ENCODE measurements at places on chromosomes 7 and 10.

DNA sequence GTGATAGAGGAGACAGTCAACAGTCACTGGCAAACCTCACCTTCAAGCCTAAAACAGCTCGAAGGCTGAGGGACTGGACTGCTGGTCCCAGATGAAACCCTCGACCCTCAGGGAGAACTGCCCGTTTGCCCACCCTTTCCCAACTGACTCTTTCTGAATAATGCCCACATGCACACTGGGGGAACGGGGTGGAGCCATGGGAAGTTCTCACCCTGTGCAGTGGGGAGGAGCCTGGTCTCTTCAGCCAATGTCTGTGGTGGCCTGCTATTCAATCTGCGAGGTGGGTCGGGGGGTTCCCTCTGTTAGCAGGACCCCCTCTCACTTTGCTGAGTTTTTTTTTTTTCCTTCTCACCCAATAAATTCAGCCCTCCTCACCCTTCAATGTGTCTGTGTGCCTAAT, 14.5 kb downstream of the TOMM7 start:
- DNase-seq = no peak

GRCh38 chr10:24883176-24883575, 69.2 kb downstream of the PRTFDC1 start:
- no peak for DNase-seq

GRCh38 chr10:89301232-89301631, 614 bp upstream of the IFIT2 start:
- DNase-seq = peak; percentile 15

DNA sequence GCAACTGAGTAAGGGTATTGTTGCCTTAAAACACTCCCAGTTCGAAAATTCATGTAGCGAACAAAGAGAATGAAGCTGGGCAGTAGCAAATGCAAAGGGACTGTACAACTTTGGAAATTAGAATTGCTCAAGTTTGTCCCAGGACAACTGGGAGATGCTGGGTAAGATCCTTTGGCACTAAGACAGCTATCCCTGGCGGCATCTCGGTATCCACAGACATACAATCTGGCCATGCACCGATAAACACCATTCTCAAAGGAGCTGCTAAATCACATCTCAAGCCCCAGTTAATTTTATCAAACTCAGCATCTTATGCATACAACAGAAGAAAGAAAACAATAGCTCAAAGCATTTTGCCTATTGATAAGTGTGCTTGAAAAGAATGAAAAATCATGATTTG, 177.3 kb downstream of the AMPH start:
- DNase-seq = no peak

- DNase-seq = no peak
Observed at GRCh38 chr7:44402401-44403060, 77.1 kb upstream of the CAMK2B start.

DNA sequence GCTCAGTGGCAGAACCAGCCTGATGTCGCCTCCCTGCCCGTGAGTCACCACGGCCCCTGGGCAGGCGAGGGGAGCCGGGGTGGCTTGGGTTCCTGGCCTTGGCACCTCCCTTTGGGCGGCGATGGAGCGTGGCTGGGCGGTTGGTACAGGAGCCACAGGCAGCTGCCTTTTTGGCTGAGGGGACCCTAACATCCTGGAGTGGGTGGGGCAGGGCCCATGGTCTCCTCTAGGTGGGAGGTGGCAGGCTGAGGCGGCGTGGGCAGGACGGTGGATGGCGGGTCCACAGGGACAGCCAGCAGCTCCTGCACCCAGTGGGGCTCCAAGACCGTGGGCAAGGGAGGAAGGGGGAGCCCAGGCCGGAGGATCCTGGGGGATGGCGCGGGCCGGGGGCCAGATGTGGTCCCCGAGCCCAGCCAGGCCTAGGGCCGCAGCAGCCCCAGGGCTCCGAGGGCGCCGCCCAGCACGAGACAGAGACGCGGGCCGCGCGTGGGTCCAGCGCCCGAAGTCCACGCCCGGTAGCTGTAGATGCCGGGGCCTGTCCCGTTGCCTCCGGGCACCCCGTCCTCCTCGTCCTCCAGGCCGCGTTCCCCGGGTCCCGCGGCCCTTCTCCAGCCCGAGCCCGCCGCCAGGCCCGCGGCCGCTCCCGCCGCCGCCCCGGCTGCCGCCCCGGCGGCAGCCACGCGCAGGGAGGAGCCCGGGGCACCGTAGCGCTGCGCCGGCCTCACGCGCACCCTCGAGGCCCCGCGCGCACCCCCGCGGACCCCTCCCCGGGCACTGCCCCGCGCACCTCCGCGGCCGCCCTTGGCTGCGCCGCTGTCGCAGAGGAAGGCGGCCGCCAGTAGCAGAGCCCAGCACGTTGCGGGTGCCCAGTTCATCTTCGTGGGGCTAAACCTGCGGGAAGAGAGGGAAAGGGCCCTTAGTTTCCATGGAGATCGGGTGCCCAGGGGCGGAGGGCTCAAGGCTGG, 1.3 kb downstream of the SPRN start:
- DNase-seq = no peak

DNA sequence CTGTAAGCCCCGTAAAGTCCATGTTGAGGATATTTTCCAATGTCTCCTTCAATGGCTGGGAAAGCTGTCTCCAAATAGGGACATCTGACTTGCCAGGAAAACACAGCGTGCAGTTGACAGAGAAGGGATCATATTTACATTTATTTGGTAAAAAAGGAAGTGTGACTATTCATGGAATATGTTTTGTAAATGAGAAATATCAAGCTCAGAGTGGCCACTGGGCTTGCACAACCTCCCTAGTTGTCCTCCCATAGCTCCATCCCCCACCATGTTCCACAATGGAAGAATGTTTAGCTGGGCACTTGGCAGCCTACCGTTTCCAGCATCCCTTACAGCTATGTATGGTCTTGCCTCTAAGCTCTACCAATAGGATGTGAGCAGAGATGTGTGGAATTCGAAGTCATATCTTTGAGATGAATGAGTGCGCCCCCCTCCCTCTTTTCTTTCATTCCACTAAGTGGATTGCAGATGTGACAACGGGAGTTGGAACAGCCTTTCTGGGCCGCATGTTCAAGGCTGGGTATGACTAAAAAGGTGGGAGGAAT, 306.6 kb upstream of the ZMIZ1 start:
- no peak for DNase-seq

DNA sequence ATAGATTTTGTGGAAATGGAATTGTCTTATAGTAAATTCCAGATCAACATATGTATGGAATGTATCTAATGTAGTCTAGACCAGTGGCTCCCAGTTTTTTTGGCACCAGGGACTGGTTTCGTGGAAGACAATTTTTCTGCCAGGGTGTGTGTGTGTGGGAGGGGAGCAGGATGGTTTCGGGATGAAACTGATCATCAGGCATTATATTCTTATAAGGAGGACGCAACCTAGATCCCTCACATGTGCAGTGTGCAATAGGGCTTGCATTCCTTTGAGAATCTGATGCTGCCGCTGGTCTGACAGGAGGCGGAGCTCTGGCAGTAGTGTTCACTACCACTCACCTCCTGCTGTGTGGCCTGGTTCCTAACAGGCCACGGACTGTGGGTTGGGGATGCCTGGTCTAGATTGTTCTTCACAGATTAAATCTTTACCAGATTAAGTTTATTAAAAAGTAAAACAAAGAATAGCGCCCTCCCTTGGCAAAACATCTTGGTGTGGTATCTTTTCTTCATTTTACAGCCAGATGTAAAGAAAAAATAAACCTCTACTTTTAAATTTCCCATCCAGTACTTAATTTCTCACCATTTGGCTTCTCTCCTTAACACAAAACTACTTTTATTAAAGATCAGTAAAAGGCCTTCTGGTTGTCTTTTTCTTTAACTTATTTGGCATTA, 48.4 kb downstream of the SEPTIN7 start:
- DNase-seq = no peak

- DNase-seq = no peak
Observed at GRCh38 chr10:93579089-93579488, 12.6 kb downstream of the FFAR4 start.

DNA sequence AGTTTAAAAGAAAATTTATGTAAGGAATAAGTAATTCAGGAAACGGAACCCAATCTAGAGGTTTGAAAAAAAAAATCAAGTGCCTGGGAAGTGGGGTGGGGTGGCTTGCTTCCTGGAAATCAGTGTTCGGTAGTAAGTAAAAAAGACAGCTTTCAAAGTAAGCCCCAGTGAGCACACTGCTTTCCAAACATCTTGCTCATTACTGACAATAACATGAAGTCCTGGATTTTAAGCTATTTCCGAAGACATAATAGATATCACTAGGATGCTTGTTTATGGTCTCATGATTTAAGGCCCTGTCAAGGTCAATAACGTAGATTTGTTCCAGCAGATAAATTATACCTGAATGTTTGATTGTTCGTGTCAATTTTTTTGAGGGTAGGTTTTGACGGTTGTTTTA, 1.3 kb downstream of the STAMBPL1 start:
- DNase-seq = no peak

GRCh38 chr10:26832960-26833359, 27.8 kb downstream of the ABI1 start:
- no peak for DNase-seq

GRCh38 chr10:118572256-118573041, 23.0 kb downstream of the PRLHR start:
- no peak for DNase-seq

GRCh38 chr10:88114368-88114767, 250.9 kb downstream of the PTEN start:
- peak; percentile 17 for DNase-seq

- DNase-seq = no peak
Observed at GRCh38 chr7:143510854-143511592, 33.4 kb downstream of the TAS2R41 start.

DNA sequence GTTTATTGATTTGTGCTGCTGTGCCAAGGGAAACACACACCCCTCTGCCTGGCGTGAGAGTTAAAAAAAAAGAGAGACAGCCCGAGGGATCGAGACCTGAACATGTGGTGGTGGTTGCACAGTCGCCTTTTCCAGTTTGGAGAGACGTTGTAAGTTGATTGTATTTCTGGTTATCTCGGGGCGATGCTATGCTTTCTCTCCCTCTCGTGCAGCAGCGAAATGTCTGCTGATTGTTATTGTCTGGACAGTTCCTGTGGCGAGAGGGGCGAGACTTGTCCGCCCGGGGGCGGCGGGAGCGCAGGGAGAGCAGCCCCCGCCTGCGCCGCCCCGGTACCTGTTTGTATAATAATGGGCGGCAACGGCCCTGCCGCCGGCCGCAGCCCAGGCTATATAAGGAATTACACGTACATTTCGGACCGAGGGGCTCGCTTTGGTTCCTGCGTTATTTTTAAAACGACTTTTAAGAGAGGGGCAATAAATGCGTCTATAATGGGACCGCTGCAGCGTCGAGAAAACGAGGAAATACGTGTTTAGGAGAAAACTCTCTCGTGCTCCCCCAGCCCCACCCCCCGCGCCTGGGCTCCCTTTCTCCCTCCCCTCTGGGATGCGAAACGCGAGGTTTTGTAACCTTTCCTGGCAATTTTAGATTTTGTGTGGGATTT, 1.7 kb downstream of the ZEB1 start:
- peak; percentile 22 for DNase-seq

DNA sequence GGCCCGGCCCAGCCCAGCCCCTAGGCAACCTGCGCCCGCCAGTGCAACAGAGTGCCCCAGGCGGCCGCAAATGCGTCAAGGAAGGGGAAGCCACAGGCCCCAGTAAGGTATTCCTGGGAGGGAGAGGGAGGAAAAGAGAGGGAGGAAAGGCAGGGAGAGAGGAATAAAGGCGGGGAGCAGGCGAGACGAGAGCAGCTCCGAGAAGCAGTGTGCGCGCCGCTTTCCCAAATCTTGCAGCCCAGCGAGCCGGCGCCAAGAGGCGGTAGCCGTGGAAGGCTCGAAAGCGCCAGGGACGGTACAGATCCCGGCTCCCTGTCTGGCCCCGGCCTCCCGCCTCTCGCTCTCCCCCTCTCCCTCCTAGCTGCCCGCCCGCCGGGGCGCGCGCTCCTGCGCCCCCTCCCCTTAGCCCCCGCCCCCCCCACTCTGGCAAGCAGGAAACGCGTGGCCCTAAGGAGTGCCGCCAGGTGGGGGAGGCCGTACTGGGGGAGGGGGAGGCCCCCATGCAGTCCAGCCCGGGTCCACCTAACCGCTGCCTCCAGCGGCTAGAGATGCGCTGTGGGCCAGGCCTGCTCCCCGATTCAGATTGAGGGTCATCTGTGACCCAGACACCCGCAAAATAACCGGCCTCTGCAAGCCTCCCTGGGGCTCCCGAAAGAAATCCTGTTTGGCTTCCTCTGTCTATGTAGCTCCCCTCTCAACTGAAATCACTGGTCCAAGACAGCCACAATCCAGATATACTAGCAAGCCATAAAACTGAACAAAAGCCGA, 4.3 kb downstream of the HOXA10 start:
- no peak for DNase-seq

GRCh38 chr7:100141555-100141949, 7.2 kb upstream of the LAMTOR4 start:
- DNase-seq = no peak

DNA sequence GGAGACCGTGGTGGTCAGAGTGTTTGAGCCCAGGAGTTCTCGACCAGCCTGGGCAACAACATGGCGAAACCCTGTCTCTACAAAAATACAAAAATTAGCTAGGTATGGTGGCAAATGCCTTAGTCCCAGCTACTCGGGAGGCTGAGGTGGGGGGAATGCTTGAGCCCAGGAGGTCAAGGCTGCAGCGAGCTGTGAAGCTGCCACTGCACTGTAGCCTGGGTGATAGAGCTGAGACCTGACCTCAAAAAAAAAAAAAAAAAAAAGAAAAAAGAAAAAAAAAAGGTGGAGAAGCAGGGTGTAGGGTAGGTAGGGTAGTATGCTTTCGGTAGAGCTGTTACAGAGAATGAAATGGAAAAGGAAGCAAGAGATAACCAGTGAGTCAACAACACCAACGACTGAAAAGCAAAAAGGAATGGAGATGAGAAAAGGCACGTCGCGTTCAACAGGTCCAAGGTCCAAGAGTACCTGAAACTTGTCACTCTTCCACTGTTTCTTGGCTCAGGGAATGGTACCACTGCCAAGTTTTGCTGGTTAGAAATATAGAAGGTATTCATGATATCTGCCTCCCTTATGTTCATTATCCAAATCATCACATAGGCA, 4.3 kb upstream of the RSBN1L start:
- no peak for DNase-seq

DNA sequence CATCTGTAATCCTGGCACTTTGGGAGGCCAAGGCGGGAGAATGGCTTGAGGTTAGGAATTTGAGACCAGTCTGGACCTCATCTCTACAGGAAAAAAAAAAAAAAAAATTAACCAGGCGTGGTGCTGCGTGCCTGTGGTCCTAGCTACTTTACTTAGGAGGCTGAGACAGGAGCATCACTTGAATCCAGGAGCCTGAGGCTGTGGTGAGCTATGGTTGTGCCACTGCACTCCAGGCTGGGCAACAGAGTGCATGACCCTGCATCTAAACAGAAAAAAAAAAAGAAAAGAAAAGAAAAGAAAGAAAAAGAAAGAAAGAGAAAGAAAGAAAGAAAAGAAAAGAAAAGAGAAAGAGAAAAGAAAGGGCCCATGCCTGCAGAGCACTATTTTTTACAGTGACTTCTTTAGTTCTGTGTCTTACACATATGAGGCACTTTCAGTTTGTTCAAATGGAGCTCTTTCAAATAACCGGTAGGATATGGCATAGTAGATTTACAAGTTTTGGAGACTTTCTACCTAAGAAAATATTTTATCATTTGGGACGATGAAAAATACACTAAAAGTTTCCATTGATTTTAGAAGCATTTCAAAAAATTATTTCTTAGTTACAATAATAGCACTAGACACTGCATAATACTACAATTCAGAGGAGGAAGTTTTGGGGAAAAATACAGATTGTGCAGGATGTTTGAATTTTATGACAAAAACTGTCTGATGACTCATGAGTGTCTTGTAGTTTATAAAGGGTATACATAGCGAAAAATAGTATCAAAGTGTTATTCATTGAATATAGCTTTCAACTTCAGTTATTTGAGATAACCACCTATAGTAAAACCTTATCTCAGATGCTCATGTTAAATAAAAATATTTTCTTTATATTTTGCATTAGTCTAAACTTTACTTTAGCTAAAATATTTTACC, 75.9 kb downstream of the MDFIC start:
- DNase-seq = no peak
